ENCODE measurements at places on chromosomes 1 and 21. TPM values are rescaled to one million over a fixed set of nuclear protein-coding genes. Genes with fewer than 3 reads are reported as not detected.

Gene CHODL
- under 0.01 TPM for total RNA-seq

Gene TBX19
- 0.76 TPM for total RNA-seq

Gene CHIA
- not detected for total RNA-seq

Gene ZNF648
- not detected for total RNA-seq

Measured in mesangial cell (primary cell).